Fibroblast of lung (primary cell): ENCODE measurements at places on chromosomes 5 and 9. TPM values are rescaled to one million over a fixed set of nuclear protein-coding genes. Genes with fewer than 3 reads are reported as not detected.

DNA sequence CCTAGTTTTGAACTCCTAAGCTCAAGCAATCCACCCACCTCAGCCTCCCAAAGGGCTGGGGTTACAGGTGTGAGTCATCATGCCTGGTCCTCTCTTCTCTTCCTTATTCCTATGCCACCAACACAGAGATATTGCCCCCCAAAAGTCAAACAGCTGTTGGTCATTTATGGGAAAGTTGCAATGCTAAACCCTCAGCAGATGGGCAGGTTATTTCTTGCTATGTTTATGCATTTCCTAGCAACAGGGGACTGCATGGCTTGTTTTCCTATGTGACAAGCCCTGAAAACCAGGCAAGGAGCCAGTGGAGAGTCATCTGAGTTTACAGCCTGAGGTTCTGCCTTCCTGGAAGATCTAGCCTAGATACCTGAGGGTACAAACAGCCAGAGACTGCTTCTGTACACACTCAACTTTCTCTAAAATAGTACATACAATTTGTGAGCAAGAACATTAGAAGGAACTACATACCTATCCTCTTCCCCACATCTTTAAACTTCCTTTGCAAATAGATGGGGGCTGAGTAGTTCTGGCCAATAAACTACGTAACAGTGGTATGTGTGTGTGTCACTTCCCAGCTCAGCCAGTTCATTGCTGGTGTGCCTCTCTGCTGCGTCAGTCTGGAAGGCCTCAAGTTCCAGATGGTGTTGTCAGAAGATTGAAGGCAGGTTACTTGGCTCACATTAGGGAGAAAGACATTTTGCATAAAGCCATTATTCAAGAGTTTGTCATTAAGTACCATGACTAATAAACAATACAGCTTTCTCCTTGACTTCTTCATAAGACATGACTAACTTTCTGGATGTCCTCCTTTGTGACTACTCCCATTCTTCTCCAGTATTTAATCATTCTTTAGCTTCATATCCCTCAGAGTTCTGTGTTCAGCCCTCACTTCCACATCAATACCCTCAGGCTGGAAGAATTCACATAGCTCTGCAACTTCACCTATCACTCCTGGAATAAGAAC lies 65.3 kb downstream of the CSNK1A1 start:
- no peaks in the 10 kb centered on the region for H3K27me3 ChIP-seq
- H3K4me3 ChIP-seq = no peak overlapping the region
- no peaks in the 10 kb centered on the region for H3K36me3 ChIP-seq
- DNase-seq = peak; percentile 99

DNA sequence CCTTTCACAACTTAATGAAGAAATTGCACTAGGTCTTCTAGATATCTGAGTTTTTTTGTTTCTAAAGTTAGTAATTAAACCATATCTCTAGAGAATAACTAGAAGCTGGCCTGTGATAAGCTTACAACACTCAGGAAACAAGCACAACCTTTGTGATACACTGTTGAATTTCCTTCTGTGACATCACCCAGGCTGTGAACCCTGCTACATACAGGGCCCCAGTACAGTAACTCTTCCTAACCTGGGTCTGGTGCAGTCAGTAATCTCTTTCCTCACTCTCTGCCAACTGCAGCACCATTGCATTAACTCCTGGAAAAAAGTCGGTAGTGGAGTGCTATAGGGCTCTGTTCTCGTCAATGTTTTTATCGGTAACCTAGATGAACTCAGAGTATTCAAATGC lies 10.6 kb upstream of the IGFBPL1 start:
- H3K27me3 ChIP-seq = peaks cover 2% of the 10 kb centered on the region
- no peaks in the 10 kb centered on the region for H3K4me1 ChIP-seq
- no peaks in the 10 kb centered on the region for H3K36me3 ChIP-seq
- DNase-seq = no peak
- H3K4me3 ChIP-seq = no peak overlapping the region

DNA sequence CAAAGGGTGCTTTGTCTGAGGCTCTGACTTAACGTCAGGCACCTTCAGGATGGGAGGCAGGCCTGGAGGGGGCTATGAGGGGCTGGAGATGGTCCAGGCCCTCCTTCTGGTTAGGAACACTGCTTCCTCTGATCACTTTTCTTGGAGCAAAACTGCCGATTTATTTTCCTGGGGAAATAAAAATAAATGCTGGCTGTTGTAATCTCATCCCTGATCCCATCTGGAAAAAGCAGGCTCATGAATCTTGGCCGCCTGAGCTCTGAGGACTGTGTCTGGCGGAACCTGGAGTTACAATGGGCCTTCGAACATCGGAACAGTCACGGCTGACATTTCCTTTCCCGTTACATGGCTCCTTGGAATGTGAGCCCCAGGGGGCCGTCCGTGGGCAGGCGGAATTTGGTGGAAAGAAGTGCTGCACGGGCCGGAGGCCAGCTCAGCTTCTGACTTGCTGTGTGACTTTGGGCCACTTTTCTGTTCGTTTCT lies 157.8 kb downstream of the RGS3 start:
- H3K4me3 ChIP-seq = no peak overlapping the region
- peaks cover 35% of the 10 kb centered on the region for H3K4me1 ChIP-seq
- peak; percentile 97 for DNase-seq
- no peaks in the 10 kb centered on the region for H3K27me3 ChIP-seq
- no peaks in the 10 kb centered on the region for H3K36me3 ChIP-seq

- peaks cover 62% of the 10 kb centered on the region for H3K27me3 ChIP-seq
- H3K27ac ChIP-seq = no peak overlapping the region
- no peak overlapping the region for H3K4me3 ChIP-seq
- DNase-seq = no peak
Measured at GRCh38 chr9:14342736-14343135, 28.8 kb upstream of the NFIB start.

GRCh38 chr5:82863266-82863665 lies 213.9 kb downstream of the TMEM167A start:
- peak; percentile 27 for DNase-seq
- H3K27me3 ChIP-seq = no peaks in the 10 kb centered on the region
- no peak overlapping the region for H3K27ac ChIP-seq
- no peak overlapping the region for H3K4me3 ChIP-seq
- no peaks in the 10 kb centered on the region for H3K4me1 ChIP-seq

DNA sequence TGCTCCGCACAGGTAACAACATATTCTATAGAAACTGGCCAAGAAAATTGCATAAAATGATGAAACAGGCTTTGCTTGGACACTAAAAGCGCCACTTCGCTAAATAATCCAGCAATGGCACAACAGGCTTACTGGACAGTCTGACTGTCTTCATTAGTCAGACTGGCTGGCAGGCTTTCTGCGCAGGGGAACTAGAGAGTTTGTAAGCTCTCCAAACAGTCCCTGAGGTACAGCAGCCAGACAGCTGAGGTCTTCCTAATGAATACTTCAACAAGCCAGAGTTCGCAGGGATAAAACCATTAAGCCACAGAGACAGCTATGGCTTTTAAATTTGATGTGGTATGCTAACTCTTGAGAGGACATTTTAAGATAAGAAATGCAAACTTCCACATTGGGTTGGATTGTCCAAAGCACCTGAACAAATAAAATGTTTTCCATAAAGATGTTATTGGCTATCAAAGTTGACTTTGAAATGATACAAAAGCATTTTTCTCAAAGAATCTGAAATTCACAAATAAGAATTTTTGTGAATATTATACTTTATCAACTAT lies 20.7 kb downstream of the PLK2 start:
- H3K4me1 ChIP-seq = no peaks in the 10 kb centered on the region
- no peaks in the 10 kb centered on the region for H3K27me3 ChIP-seq
- no peak for DNase-seq
- no peak overlapping the region for H3K27ac ChIP-seq
- H3K36me3 ChIP-seq = no peaks in the 10 kb centered on the region
- no peak overlapping the region for H3K4me3 ChIP-seq

GRCh38 chr9:78026416-78026815 lies 5.2 kb downstream of the GNAQ start:
- H3K4me1 ChIP-seq = peaks cover 7% of the 10 kb centered on the region
- peak overlapping the region; percentile 15 for H3K4me3 ChIP-seq
- DNase-seq = peak; percentile 33
- no peaks in the 10 kb centered on the region for H3K36me3 ChIP-seq
- H3K27ac ChIP-seq = peak overlapping the region; percentile 14

- H3K27me3 ChIP-seq = no peaks in the 10 kb centered on the region
- peaks cover 4% of the 10 kb centered on the region for H3K4me1 ChIP-seq
- H3K4me3 ChIP-seq = no peak overlapping the region
- no peak for DNase-seq
- no peak overlapping the region for H3K27ac ChIP-seq
Measured at GRCh38 chr5:154762700-154763099, 7.5 kb downstream of the LARP1 start.

GRCh38 chr9:18795947-18796671 lies 236.9 kb downstream of the SAXO1 start:
- no peak overlapping the region for H3K4me3 ChIP-seq
- no peaks in the 10 kb centered on the region for H3K27me3 ChIP-seq
- H3K4me1 ChIP-seq = peaks cover 2% of the 10 kb centered on the region
- H3K36me3 ChIP-seq = peaks cover 1% of the 10 kb centered on the region
- DNase-seq = peak; percentile 20
- no peak overlapping the region for H3K27ac ChIP-seq

DNA sequence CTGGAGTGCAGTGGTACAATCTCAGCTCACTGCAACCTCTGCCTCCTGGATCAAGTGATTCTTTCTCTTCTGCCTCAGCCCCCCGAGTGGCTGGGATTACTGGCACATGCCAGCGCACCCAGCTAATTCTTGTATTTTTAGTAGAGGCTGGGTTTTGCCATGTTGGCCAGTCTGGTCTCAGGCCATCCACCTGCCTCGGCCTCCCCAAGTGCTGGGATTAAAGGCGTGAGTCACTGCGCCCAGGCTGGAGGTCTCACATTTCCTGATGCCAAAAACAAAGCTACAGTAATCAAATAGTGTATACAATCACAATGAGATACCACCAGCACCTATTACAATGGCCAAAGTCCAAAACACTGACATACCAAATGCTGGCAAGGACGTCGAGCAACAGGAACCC lies 51.1 kb downstream of the TTLL11 start:
- H3K4me1 ChIP-seq = no peaks in the 10 kb centered on the region
- no peaks in the 10 kb centered on the region for H3K27me3 ChIP-seq
- DNase-seq = no peak
- H3K4me3 ChIP-seq = no peak overlapping the region

DNA sequence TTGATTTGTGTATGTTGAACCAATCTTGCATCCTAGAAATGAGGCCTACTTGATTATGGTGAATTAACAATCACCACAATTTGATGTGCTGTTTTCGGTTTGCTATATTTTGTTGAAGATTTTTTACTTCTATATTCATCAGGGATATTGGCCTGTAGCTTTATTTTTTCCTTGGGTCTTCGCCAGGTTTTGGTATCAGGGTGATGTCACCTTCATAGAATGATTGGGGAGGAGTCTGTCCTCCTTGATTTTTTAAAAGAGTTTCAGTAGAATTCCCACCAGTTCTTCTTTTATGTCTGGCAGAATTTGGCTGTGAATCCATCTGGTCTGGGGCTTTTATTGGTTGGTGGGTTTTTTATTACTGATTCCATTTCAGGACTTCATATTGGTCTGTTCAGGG lies 115.2 kb downstream of the CPLANE1 start:
- H3K4me1 ChIP-seq = no peaks in the 10 kb centered on the region
- H3K36me3 ChIP-seq = no peaks in the 10 kb centered on the region
- peak; percentile 24 for DNase-seq
- no peak overlapping the region for H3K4me3 ChIP-seq

DNA sequence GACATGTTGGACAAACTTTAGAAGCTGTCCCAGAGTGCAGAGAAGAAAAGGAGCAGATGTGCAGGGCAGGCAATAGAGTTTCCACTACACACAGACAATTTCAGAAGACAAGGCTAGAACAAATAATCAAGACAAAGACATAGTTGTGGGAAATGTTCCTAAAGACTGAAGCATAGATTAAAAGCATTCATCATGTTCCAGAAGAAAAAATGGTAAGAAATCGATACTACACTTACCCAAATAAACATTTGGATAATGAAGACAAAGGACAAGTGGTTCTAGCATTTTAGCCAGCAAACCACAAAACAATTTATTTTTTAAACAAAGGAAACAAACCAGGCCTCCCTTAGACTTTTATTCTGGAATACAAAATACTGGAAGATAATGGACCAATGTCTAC lies 97.9 kb downstream of the FSTL4 start:
- H3K36me3 ChIP-seq = no peaks in the 10 kb centered on the region
- no peak overlapping the region for H3K4me3 ChIP-seq
- DNase-seq = no peak
- H3K27ac ChIP-seq = no peak overlapping the region

GRCh38 chr5:173028811-173029327 lies 27.3 kb upstream of the CREBRF start:
- no peak overlapping the region for H3K4me3 ChIP-seq
- no peaks in the 10 kb centered on the region for H3K27me3 ChIP-seq
- peaks cover 2% of the 10 kb centered on the region for H3K4me1 ChIP-seq
- no peaks in the 10 kb centered on the region for H3K36me3 ChIP-seq
- no peak for DNase-seq
- no peak overlapping the region for H3K27ac ChIP-seq

- peaks cover 20% of the 10 kb centered on the region for H3K4me1 ChIP-seq
- DNase-seq = peak; percentile 84
- peak overlapping the region; percentile 72 for H3K4me3 ChIP-seq
- no peaks in the 10 kb centered on the region for H3K27me3 ChIP-seq
Measured at GRCh38 chr5:1521671-1522600, 1.8 kb downstream of the LPCAT1 start.

GRCh38 chr5:252546-252945 lies 18.9 kb upstream of the PDCD6 start:
- H3K36me3 ChIP-seq = peaks cover 8% of the 10 kb centered on the region
- no peaks in the 10 kb centered on the region for H3K27me3 ChIP-seq
- H3K4me1 ChIP-seq = no peaks in the 10 kb centered on the region
- no peak for DNase-seq

DNA sequence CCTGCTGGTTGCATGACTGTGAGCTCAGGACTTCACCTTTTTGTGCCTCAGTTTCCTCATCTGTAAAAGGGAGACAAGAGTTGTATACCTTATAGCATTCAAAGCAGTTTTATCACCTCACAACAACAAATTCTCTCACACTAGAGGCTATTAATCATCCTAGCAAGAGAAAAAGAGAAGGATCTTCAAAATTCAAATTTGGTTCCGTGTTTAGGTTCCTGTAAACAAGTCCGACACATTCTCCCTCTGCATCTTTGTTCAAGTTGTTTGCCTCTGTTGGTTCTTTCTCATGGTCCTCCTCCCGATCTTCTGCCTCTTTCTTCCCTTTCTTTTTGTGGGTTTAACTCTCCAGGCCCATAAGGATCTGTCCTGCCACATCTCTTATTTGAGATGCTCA lies 218.0 kb downstream of the PIK3R1 start:
- H3K4me3 ChIP-seq = no peak overlapping the region
- H3K27ac ChIP-seq = peak overlapping the region; percentile 57

DNA sequence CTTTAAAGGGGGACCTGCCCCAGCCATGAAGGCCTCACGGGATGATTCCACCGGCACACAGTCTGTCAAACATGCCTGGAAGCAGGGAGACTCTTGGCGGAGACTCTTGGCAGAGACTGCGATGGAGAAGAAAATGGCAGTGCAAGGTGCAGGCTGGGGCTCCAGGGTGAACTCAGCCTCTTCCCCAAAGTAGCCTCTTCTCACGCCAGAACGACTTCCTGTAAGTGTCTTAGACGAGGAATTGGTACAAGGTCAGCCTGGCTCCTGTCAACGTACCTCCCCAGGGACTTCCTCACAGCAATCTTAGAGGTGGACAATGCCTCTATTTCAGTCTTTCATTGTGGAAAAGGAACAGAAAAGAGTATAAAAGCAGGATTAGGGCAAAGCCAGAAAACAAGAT lies 109.3 kb downstream of the UGCG start:
- no peak overlapping the region for H3K4me3 ChIP-seq
- no peaks in the 10 kb centered on the region for H3K4me1 ChIP-seq
- H3K27me3 ChIP-seq = no peaks in the 10 kb centered on the region
- DNase-seq = no peak
- no peak overlapping the region for H3K27ac ChIP-seq
- no peaks in the 10 kb centered on the region for H3K36me3 ChIP-seq

Gene OR13C4
- not detected in 2 replicates for total RNA-seq

Gene TMEM267
- total RNA-seq = 16.9 and 24.3 TPM in 2 replicates

Gene FOXI1
- not detected in 2 replicates for total RNA-seq

Gene SHOC1
- total RNA-seq = under 0.01 TPM in 2 replicates

Gene ACSL6
- 0.26 and 0.33 TPM in 2 replicates for total RNA-seq
